ENCODE measurements at places on chromosomes 3 and 15.

- DNase-seq, result no peak
These were observed 211.7 kb downstream of the MBNL1 start for GRCh38 chr3:152480282-152480953.

DNA sequence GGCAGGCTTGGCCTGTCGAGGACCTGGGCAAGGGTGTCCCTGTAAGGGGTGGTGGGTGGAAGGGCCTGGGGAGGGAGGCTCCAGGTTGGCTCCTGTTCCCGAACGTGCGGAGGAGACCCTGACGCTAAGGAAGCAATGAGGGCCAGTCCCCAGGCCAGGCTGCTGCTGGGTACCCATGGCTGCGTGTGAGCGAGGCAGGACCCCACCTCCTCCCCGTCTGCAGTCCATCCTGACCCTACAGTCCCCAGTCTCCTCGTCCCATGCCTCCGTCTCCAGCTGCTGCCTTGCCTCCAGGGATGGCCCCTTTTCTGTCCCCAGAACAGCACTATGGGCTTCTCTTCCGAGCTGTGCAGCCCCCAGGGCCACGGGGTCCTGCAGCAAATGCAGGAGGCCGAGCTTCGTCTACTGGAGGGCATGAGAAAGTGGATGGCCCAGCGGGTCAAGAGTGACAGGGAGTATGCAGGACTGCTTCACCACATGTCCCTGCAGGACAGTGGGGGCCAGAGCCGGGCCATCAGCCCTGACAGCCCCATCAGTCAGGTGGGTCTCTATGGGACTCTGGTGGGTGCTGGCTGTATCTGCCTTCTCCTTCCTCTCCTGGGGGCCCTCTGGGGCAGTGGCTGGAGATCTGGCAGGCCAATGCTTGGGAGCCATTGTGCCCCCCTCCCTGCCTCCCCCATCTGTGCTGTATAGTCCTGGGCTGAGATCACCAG, 571 bp downstream of the FES start:
- no peak for DNase-seq

- DNase-seq, result no peak
These were observed 897 bp upstream of the TLE3 start for GRCh38 chr15:70098461-70099166.

DNA sequence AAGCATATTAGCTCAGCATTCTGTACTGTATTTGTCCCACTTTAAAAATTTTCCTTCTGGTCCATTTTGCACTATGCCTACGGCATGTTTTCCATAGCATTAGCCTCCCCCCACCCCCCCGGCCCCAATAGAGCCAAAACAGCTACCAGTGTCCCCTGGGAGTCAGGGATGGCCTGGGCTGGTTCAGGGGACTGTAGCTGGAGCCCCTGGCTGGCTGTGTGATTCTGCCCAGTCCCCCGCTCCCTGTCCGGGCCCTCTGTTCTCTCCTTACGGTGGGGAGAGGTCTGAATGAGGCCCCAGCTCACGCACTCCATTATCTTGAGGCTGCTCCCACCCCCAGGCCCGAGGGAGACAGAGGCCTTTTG, 70.1 kb downstream of the KLF15 start:
- DNase-seq, result no peak

DNA sequence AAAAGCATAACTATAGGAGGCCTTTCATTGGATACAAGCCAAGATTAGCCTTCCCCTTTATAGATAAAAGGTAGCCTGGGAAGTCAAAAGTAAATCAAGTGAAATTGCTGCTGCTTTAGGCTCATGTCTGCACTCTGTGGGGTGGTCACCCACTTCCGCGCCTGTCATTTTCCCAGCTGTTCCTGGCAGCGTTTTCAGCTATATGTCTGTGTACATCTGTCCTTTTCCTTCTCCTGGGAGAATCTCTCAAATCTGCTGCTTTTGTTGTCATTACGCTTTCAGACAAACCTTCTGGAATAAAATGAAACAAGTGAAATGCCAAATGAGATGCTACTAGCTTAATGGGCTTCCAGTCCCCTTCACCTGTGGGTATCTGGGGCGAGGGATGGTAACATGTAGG, 211.8 kb downstream of the MCTP2 start:
- DNase-seq, result no peak

- no peak for DNase-seq
These were observed 11.0 kb downstream of the LYSMD2 start for GRCh38 chr15:51726302-51727073.
